ENCODE measurements at places on chromosomes 3 and 15.

DNA sequence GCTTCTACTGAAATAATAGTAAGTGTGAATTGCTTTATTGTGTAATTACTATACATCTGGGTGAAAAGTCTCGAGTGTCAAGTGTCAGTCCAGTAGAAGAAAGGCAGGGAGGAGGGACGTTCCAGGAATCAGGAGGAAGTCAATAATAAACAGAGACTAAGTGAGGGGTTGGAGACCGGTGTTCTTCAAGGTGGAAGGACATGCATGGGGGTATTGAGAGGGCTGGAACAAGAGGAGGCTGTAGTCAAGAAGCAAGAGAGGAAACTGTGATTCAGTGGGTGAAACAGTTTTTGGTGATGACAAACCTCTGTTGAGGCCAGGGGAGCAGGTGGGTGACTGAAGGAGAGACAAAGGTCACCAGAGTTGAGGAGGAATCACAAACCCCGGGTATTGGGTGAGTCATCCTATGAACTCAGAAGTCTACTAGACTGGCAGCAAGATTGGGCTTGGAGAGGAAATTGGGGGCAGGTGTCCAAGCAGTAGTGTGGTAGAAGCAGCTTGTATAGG is 11.6 kb upstream of the SCAMP5 start:
- peak; percentile 19 for DNase-seq

DNA sequence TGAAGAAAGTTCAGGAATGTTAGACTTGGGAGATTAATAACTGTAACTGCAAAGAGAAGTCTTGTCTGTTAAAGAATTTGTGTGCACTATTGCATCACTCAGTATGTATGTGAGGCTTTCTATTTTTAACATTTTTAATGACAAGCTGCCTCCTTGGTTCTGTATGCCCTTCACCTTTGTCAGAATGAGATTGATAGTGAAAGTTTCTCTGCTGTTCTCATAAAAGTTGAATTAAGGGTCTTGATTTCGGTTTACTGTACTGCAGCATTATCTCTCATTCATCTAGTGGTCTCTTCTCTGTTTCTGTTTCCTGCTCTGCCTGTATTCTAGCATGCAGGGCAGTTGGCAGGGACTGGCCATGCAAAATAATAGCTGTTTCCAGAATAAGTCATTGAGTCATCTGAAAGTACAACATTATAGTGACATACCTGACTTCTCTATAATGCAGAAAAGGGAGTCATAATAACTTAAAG is 454.9 kb downstream of the IL5RA start:
- DNase-seq, result no peak

- peak; percentile 9 for DNase-seq
Measured at GRCh38 chr3:58464866-58465265, 27.0 kb upstream of the KCTD6 start.

GRCh38 chr3:159763602-159764489 is 224.8 kb upstream of the IL12A start:
- DNase-seq, result peak; percentile 51

DNA sequence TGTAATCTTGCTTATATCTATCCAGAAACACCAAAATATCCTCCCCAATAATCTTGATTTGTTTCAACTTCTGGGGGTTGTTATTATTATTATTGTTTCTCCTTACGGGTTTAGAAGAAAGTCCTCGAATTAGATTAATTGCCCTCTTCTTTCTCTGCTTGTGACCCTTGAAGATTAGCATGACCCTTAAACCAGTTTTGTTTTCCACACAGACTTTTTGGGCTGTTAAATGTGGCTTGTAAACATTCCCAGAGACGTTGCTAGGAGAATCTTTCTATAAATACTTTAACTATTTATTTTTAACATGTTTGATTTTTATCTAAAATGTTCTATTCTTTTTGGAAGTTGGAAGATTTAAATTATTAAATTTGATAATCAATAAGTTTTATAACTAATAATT is 4.3 kb upstream of the SUCNR1 start:
- no peak for DNase-seq

DNA sequence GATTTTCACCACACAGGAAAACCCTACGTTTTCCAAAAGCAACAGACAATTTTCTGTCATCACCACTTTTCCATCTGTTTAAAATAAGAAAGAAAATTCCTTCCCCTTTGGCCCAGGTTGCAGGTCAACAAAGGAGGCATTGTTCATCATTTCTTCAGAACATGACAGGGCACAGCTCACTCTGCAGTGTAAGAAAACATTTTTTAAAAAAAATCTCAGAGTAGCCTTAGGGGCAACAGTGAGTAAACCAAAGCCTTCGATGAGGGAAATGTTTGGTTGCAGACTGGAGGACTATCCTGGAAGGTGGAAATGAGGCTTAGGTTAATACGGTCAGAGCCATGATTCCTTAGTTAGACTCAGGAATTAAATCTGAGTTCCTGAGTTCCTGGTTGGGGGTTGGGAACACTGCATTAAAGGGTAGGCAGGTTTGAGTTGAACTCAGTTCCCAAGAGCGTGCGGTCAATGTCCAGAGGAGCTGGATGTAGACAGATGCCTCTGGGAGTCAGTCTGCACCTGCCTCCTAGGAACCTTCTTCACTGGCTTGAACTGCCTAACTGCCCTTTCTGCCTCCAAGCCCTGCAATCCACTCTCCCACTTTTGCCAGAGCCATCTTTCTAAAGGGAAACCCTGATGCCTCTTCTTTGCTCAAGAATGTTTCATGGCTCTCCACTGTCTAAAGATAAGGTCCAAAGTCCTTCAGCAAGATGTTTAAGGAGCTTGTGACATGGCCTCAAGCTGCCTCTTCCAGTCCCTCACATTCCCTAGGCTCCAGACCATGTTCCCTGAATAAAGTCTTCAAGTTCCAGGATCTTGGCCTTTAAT is 3.3 kb upstream of the HES1 start:
- DNase-seq, result no peak

DNA sequence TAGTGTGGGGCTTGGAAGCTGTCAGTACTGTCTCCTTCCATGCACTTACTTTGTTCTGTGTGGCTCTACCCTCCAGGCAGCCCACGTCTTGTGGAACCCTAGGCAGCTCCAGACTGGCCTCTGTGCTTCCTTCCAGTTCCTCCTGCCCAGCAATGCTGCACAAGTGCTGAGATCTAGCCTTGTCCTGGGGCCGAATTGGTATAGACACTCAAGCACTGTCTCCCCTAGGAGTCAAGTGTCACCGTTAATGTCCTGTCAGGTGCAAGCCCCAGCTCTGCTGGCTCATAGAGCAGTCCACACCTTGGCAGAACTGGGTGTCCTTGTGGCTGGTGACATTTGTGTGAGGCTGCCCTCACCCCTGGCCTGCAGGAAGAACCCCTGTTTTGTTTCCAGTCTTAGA is 130.1 kb downstream of the EEFSEC start:
- no peak for DNase-seq

DNA sequence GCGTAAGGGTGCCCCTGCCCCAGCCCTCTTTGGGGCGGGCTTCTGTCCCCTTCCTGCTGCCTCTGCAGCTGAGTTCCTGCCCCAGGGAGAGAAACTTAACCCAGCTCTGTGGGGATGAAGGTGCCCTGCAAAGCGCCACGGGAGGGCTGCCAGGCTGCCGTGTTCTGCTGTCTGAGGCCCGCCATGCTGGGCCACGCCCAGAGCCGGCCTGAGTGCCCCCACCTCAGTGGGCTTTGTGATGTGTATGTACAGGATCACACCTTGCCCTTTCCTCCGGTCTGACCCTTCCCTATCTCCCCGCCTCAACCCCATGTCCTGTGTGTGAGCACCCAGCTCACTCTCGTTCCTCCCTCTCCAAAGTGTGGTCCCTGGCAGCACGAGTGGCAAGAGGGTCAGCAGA is 22.6 kb downstream of the C15orf39 start:
- no peak for DNase-seq

DNA sequence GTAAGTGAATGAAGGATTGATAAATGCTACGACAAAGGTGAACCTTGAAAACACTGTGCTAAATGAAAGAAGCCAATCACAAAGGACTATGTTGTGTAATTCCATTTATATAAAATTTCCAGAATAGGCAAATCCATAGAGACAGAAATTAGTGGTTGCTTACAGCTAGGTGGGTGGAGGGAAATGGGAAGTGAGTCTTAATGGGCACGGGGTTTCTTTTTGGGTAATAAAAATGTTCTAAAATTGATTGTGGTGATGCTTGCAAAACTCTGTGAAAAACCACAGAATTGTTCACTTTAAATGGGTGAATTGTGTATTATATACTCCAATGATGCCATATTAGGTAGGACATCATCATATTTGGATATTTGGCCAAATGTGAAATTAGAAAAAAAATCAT is 20.9 kb upstream of the TEX9 start:
- no peak for DNase-seq

DNA sequence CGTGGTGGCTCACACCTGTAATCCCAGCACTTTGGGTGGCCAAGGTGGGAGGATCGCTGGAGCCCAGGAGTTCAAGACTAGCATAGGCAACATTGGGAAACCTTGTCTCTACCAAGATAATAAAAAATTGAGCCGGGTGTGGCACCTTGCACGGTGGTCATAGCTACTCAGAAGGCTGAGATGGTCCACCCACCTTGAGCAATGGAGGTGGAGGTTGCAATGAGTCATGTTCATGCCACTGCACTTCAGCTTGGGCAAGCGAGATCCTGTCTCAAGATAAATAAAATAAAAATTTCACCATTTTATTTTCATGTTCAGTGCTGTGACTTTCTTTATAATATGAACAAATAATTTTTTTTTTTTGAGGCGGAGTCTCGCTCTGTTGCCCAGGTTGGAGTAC is 12.5 kb downstream of the MAPK6 start:
- DNase-seq, result no peak

GRCh38 chr15:91737151-91737818 is 116.2 kb upstream of the SLCO3A1 start:
- DNase-seq, result no peak
